ENCODE measurements at places on chromosomes 5 and 9. TPM values are rescaled to one million over a fixed set of nuclear protein-coding genes. Genes with fewer than 3 reads are reported as not detected.

PCDHB13 gene
- 8.4 TPM for total RNA-seq

OTP gene
- not detected for total RNA-seq

FOXD4L5 gene
- 0.27 TPM for total RNA-seq

PCDHA9 gene
- 1.6 TPM for total RNA-seq

VCAN gene
- 414 TPM for total RNA-seq

PHAX gene
- 26.4 TPM for total RNA-seq

ADAMTS19 gene
- 69.6 TPM for total RNA-seq

DIPK1B gene
- 188 TPM for total RNA-seq

DNA sequence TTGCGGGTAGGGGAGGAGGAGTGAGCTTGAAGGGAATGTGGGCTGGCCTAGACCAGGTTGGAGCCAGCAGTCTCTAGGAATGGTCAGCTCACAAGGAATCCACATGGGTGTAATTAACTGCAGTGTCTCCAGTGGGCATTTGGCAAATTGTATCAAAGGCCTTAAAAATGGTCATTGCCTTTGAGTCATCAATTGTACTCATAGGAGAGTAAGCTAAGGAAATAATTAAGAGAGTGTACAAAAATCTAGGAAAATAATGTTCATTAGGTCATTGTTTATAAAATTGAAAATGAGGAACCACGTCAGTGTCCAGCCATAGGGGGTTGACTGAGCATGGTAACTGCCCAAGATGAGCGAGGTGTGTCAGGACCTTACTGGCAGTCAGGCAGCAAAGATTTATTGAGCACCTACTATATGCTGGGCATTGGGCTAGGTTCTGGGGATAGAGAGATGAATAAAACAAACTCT lies 29.8 kb upstream of the RPL26L1 start:
- peak; percentile 49 for DNase-seq

DNA sequence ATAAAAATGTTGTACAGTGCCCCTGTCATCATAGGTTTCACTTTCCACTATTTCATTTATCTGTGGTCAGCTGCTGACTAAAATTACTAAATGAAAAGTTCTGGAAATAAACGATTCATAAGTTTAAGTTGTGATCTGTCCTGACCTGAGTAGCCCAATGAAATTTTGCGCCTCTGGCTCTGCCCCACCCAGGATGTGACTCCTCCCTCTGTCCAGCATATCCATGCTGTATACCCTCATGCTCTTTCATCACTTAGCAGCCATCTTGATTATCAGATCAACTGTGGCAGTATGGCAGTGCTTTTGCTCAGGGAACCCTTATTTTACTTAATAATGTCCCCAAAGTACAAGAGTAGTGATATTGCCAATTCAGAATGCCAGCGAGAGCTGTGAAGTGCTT lies 97.3 kb downstream of the STARD4 start:
- DNase-seq, result no peak

DNA sequence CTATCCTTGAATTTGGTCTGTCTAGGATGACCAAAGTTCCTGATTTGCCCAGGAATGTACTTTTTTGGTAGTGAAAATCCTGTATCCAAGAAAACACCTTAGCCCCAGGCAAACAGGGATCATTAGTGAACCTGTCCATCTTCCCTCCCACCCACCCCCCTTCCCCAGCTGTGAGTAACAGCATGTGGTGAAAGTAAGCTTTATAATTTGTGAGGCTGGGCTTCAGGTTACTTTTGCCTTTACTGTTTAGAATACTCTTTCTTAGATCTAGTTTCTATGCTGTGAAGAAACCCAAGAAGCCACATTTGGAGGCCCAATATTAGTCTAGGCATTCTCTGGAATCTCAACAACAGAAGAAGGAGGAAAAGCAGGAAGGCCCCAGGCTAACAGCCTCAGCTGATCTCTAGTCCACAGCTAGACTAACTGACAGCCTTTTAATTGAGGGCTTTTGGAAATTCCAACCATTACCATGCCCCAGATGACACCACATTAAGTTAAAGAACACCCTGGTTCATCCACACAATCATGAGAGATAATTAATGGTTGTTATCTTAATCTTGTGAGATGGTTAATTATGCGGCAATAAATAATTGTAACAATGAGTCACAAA lies 703.0 kb upstream of the NUDT12 start:
- no peak for DNase-seq

DNA sequence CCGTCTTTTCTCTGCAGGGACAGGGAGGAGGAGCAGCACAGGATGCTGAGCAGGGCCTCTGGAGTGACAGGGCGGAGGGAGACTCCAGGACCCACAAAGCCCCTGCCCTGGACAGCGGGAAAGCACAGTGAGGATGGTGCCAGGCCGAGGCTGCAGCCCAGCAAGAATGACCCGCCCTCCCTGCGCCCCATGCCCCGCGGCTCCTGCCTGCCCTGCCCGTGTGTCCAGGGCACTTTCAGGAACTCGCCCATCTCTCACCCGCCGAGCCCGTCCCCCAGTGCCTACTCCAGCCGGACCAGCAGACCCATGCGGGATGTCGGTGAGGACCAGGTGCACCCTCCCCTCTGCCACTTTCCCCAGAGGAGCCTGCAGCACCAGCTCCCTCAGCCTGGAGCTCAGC lies 9.1 kb upstream of the EXOC3 start:
- no peak for DNase-seq

- no peak for DNase-seq
These were observed 2.3 kb upstream of the ST8SIA4 start for GRCh38 chr5:100905259-100905914.

DNA sequence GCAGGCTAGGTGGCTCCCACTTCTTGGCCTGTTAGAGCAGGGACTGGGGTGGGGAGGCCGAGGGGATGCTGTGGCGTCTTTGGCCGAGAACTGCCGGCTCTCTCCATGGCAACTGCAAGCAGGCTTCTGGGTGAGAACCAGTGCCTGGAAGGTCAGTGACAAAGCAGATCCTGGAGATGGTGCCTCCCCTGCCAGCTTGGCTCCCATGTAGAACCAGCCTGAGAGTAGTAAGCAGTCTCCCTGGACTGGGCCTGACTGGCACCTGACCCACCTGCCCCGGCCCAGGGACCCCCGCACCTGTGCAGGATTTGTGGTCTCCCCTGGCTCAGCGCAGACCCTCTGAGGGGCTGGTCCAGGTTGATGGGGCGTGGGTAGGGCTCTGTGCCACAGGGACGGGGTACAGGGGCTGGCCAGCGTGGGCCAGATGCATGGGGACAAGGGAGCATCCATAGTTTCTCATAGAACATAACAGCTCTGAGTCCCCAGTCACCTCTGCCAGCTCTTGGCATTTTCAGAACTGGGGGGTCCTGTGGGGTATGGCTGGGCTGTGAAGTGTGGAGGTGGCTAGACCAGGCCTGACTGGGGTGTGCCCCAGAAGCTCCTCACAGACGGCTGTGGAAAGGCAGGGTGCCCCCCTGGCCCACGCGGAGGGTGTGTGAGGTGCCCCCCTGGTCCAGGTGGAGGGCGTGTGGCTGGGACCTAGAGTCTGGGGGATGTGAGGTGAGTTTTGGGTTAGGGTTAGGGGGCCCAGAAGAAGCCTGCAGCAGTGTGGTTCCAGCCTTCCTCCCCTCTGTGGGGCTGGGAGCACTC lies 22.2 kb downstream of the CACNA1B start:
- DNase-seq, result no peak

- DNase-seq, result peak; percentile 95
These were observed 13.3 kb upstream of the SPATA24 start for GRCh38 chr5:139417214-139417613.

DNA sequence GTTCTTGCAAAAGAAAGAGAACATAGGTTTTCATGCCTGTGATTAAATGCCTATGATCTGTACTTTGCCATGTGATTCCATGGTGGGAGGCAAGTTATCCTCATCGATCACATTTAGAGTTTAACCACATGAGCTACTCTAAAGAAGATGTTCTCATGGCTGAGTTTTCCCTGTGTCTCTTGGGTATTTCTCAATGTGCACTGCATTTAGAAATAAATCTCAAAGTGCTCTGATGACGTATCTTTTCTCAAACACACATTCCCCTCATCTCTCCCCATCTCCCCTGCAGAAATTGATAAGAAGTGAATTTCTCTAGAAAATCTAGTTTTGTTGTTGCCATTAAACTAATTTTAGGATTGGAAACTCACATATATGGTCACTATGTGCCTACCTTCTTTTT lies 282.2 kb downstream of the SEMA5A start:
- DNase-seq, result no peak

GRCh38 chr9:13879981-13880380 lies 434.0 kb downstream of the NFIB start:
- no peak for DNase-seq

All from cardiac muscle cell (in vitro differentiated cells and primary cell).